ENCODE measurements at places on chromosomes 3 and 15.

DNA sequence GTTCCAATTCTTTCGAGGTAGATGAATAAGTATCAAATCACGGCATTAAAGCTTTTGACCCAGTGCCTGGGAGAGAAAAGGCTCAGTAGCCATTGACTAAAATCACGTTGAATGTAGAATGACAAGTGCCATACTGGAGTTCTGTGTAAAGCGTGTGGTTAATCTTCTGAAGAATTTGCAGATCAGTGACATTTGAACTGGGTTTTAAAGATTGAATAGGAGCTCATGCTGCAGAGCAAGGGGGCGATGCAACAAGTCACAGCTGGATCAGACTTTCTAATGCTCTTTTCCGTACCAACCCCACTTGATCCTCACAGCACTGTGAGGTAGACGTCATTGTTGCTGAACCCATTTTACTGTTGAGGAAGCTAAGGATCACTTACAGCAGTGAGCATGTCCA is 49.5 kb upstream of the TPM1 start:
- DNase-seq: no peak

DNA sequence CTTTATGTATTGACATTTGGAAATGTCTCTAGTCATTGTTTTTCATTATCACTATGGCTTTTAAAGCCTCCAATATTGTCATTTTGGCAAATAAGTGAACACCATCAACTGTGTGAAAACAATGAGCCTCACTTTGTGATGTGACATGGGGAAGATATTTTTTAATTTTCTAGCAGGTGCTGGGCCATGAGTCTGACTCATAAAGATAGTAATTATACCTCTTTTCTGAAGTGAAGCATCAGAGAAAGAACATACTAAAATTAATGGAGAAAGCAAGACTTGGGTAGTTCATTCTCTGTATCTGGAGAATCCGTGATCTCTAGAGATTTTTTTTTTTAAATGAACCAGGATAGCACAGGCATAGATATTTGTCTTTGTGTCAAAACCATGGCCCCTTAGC is 100.8 kb downstream of the CCNL1 start:
- DNase-seq: no peak

GRCh38 chr3:33428734-33429133 is 11.5 kb downstream of the UBP1 start:
- DNase-seq: no peak

GRCh38 chr3:50591196-50591741 is 20.3 kb downstream of the CISH start:
- no peak for DNase-seq

DNA sequence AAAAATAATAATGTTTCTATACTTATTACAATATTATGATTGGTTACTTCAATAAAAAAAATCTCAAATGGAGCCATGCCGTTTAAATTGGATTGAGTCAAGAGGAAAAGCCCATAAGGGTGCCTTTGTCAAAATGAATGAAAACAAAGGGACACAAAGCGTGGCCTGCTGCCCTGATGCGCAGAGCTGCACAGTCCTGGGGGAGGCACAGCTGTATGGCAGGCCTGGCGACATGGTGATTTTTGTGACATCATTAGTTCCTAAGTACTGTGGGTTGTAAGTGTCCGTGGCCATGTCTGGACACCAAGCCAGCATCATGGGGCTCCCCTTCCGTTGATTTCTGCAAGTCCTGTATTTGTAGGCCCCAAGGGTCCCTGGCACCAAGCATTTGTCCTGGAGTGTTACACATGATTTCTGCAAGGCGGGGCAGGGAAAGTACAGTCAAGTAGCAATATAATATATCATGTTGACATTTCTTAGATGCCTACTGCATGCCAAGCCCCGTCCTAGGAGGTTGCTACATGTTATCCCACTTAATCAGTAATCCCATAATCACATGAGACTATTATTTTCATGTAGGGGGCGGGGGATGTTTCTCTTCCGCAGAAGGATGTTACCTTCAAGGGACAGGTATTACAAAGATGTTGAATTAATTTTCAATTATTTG is 59.7 kb downstream of the GHSR start:
- DNase-seq: no peak

DNA sequence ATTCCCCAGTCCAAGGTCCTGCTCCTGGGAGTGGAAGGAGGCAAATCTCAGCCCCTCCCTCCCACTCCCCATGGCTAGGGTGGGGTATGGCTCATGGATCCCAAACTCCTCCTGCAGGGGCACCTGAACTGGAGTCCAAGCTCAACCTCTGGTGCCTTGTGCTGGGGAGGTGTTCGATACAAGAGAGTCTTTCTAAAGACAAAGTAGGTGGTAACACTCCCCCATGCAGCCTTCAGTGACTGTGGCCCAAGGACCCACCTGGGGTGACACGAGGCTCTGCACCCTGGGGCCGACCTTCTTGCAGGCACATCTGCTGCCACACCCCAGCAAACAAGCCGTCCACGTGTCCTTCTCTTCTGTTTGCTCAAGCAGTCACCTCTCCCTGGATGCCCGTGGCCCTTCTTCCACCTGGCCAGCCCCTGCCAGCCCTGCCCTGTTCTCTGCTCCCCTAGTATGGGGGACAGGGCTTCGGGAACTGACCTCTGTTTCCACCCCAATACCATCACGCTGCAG is 36.7 kb upstream of the SLC6A11 start:
- DNase-seq: no peak

DNA sequence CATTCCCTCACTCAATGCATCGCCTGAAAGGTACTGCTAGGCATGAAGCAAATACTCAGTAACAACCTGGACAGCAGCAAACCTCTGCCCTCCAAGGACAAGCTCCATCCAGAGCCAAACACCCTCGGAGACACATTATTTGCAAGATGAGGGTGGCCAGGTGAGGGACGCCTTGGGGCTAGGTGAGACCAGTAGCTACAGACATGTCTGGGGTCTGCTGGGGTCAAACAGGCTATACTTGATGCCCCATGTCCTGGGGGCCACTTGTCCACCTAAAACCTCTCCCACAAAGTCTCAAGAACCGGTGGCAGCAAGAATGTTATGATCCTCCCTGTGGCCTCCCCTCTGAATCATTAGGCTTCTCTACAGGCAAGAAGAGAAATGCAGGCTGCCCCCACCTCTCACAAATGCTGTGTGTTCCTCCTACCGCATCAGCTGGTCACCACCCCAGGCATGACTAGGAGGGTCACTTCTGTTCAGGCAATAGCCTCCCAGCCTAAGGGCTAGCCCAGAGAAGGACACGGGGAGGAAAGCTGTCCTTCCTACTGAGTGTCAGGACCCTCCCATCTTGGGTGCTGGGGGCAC is 54.3 kb downstream of the TBC1D2B start:
- DNase-seq: no peak

DNA sequence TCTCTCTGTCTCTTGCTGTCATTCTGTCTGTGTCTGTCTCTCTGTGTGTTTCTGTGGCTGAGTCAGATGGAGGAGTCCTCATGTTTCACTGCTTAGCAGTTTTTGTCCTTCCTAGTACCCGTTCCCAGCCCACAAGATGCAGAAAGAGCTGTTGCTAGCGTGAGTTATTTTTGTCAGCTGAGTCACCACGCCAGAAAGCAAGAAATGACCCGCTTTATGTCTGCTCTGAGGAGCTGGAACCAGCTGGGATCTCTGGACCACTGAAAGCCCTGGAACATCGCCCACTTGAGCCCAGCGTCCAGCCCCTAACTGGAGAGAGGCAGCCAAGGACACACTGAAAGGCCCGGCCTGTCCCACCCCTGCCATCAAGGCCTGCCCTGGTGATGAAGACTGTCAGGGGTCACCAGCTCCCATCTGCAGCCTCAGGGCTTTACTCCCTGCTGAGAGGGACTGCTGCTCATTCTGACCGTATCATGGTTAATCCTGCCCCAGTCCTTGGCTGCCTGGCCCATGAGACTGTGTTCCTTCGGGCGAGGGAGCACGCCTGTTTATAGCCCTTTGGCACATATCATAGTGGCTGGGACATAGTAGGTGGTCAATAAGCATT is 101.7 kb upstream of the TPM1 start:
- DNase-seq: no peak

- no peak for DNase-seq
Measured at GRCh38 chr15:29270169-29270955, 740 bp upstream of the NSMCE3 start.

DNA sequence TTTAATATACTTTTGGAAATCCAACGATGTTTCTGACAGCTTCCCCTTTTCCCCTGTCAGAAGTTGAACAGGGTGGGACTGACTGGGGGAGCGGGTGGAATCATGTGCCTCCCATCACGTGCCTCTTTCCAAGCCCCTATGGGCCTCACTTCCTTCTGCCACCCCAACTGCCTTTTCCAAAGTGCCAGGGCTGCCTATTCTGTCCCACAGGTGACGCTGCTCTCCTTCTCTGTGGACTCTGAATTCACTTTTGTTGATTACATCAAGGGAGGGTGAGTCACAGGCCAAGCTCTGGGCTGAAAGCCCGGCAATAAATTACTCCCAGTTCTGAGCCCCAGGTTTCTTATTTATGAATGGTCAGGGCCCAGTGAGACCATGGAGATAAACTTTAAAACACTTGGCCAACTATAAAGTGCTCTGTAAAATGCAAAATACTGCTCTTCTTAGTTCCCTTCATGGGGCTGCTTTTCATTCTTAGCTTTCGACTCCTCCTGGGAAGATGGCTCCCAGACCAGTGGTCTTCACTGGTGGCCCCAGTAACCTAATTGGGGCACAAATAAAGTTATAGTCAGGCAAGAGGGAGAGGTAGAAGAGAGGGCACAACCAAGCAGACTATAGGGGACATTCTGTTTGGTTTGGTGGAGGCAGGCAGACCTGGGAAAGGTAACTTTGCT is 12.3 kb downstream of the CPNE9 start:
- no peak for DNase-seq

DNA sequence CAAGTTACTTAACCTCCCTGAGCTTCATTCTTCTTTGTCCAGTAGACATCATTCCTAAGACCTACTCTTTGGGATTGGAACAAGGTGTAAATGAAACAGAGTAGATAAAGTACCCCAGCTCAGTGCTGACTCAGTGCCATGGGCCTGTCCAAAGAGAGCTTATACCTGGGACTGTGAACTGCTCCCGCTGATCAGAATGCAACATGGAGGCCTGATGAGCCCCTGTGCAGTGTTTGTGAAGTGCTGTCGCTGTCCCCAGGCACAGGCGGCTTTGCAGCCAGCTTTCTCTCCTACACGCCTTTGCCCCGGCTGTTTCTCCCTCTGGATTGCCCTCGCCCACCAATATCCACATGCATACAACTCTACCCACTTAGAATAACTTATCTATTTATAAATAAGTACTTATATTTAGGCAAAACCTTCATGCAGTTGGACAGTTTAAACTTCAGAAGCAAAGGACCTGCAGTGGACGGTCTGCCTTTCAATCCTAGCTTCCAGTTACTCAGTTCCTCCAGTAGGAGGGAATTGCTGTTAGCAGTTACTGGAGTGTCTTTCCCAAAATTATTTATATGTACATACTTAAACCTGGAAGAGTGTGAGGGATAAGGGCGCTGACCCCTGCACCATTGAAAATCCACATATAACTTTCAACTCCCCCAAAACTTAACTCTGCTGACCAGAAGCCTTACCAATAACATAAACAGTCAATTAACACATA is 80.0 kb downstream of the CORO2B start:
- DNase-seq: no peak

GRCh38 chr3:137471130-137471529 is 293.0 kb upstream of the SOX14 start:
- no peak for DNase-seq

GRCh38 chr3:121794264-121794983 is 40.4 kb downstream of the IQCB1 start:
- no peak for DNase-seq

DNA sequence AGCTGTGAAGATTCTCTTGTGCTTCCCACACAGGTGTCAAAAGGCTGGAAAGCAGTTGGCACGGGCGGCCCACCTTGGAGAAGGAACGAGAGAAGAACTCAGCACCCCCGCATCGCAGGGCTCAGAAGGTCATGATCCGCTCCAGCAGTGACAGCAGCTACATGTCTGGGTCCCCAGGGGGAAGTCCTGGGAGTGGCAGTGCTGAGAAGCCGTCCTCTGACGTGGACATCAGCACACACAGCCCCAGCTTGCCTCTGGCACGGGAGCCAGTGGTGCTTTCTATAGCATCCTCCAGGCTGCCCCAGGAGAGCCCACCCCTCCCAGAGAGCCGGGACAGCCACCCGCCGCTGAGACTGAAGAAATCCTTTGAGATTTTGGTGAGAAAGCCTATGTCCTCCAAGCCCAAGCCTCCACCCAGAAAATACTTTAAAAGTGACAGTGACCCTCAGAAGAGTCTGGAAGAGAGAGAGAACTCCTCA is 31.4 kb downstream of the STARD5 start:
- no peak for DNase-seq

DNA sequence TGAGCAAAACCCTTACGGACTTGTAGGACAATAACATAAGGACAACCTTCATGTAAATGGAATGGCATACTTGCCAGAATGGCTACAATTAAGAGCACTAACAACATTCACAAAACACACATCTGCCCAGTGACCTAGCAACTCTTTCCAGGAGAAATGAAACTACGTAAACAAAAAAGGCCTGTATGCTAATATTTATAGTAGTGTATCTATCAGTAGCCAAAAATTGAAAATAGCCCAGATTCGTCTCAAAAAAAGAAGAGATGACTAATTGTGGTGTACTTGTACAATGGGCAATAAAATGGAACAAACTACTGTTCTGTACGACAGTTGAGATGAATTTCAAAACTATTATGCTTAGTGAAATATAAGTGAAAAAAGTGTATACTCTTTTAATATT is 38.4 kb downstream of the CMC1 start:
- no peak for DNase-seq

- no peak for DNase-seq
Measured at GRCh38 chr3:122318620-122319019, 6.4 kb upstream of the CSTA start.

GRCh38 chr3:62911526-62911925 is 36.3 kb upstream of the CADPS start:
- no peak for DNase-seq

GRCh38 chr15:95085056-95085455 is 853.7 kb downstream of the MCTP2 start:
- no peak for DNase-seq

GRCh38 chr15:29888646-29889045 is 66.4 kb upstream of the TJP1 start:
- no peak for DNase-seq

- DNase-seq: no peak
Measured at GRCh38 chr3:193372783-193373182, 5.8 kb downstream of the ATP13A5 start.

DNA sequence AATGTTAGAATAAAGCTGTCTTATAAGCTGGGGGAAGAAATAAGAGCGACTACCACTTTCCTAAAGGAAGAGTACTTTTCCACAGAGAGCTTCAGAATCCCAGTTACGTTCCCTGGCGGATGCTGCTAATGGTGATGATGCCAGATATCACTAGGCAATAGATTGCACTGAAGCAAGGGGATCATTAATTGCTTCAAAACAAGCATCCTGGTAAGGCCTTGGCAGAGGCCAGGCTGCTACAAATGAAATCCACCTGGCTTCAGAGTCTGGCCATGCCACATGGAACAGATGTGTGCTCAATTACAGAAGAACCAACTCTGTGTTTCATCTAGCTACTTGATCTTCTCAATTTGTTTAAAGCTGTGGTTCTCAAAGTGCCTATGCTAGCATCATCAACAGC is 129.2 kb upstream of the IL12A start:
- DNase-seq: no peak

GRCh38 chr3:60752809-60753208 is 498.4 kb downstream of the FHIT start:
- DNase-seq: no peak

GRCh38 chr15:51121631-51122225 is 27.0 kb upstream of the TNFAIP8L3 start:
- no peak for DNase-seq

- no peak for DNase-seq
Measured at GRCh38 chr3:120419797-120420196, 31.0 kb downstream of the FSTL1 start.

GRCh38 chr3:177426878-177427495 is 229.7 kb upstream of the TBL1XR1 start:
- DNase-seq: no peak

Measured in stimulated activated CD8-positive, alpha-beta memory T cell treated with anti-CD3 and anti-CD28 coated beads, Interleukin-2, amount 100 ng/mL, for 1 hour (primary cell).